ENCODE measurements at places on chromosomes 2 and 18. TPM values are rescaled to one million over a fixed set of nuclear protein-coding genes. Genes with fewer than 3 reads are reported as not detected.
A peak's percentile ranks its signal among the peaks of the same experiment; 100 is the strongest.

GRCh38 chr2:101387151-101387834 lies at the start of gene CREG2:
TSS of gene CREG2 (minus strand) at chr2:101387503. CDS start at chr2:101387457, 46 bp downstream.
- peak; percentile 63 for DNase-seq

DNA sequence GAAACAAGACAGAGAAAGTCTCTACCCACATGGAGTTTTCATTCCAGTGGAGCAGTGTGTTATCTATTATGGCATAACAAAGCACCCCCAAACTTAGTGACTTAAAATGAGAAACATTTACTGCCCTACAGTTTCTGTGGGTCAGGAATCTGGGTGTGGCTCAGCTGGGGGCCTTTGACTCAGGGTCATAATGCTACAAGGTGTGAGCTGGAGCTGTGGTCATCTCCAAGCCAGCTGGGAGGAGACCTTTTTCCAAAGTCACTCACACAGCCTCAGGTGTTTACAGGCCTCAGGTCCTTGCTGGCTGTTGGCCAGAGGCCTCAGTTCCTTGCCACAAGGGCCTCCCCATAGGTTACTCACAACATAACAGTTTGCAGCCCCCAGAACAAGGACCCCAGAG lies 169.2 kb downstream of the ETAA1 start:
- no peak for DNase-seq

DNA sequence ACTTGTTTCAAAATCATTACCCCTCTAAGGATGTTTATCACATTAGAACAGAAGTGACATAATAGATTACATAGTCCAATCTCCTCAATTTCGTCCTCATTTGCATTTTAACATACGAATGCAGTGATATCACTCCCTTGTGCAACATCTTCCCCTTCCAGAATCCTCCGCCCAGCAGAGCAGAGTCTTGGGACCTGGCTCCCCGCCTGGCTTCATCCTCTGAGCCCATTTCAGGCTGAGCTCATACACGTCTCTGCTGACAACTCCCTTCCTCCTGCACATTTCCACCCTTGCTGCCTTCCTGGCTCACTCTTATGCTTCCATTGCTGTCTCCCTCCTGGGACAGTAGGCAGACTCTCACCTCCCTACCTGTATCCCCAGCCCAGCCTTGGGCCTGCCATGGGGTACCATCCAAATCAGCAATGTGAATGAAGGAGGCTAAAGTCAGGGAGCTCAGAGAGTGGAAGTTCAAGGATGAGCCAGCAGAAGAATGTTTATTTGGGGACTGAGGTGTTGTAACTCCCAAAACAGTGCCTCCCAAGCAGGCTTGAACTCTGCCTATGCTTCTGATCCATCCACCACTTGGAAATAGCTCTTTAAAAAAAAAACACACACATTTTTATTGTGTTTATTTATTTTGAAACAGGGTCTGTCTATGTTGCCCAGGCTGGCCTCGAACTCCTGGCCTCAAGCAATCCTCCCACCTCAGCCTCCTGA lies 165.2 kb downstream of the TMEM200C start:
- DNase-seq = no peak

- DNase-seq = no peak
Measured at GRCh38 chr2:170408461-170409163, 230.7 kb downstream of the MYO3B start.

DNA sequence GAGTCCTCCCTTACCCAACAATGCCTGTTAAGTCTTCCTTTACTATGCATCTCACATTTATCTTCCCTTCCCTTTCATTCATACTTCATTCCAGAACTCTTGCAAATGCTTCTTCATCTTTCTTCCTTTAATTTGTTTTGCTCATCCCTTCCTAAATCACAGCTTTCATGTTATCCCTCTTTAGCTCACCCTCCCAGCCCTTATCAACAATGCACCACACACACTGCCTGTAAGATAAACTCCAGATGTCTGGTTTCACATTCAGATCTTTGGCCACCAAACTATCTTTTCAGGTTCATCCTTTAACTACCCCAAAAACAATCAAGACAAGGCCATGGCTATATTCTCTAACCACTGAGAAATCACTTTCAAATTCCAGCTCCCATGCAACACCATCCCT lies 3.4 kb downstream of the CCDC93 start:
- no peak for DNase-seq

DNA sequence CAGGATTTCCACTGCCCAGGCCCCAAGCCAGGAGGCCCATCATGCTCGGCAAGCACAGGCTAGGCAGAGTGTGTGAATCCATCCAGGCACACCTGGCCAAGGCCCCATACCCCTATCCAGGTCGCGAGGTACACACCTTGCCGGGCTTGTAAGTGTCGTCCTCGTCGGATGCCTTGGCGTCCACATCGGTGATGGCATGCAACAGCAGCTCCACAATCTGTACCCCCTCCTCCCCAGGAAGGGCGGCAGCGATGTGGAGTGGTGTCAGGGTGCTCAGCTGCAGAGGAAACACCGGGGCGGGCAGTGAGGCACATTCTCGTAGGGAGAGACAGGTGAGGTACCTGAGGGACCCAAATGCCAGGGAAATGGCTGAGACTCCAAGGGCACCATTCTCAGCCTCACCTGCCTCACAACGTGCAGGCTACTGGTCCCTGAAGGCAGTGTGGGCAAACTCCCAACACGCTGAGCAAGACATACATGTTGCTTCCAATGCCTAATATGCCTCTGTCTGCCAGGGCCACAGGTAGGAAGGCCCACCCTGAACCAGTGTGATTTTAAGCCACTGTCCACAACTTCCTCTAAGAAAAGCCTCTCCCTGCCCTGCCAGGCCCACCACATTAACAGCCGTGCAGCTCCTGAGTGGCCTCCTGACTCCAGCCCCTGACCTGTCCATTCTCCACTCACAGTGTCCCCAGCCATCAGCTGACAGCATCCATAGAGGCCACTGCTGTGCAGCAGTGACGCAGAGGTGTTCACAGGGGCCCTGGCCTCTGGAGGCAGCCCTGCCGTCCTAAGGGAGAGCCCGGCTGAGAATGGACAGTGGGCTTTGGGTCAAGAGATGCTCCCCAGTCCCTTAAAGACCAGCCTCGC lies 44.9 kb downstream of the ANKMY1 start:
- DNase-seq = no peak

DNA sequence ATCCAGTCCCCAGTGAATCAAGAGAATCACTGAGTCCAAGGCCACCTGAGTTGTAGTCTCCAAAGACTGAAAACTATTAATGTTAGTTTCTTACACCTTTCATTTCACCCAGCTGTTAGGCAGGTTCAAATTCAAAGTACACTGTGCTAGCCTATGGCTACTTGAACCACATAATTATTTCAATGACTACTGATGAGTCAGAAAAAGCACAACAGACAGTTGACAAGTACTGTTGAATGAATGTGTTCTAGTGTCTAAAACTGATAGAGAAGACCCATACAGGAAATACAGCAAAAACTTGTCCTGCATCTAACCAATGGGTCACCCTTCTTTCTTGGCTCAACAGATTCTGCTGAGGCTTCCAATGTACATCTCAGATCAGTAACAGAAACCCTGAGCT lies 160.9 kb downstream of the MYO5B start:
- no peak for DNase-seq

GRCh38 chr2:191607096-191607495 lies 70.8 kb upstream of the NABP1 start:
- DNase-seq = no peak

The HMSD gene
- 3.6 TPM for polyA plus RNA-seq

The ARHGAP25 gene
- 6.8 TPM for polyA plus RNA-seq

The BARD1 gene
- polyA plus RNA-seq = 22.8 TPM

The GALR1 gene
- 0.15 TPM for polyA plus RNA-seq

Data from left kidney (tissue), 8 donors.